ENCODE measurements at places on chromosomes 3 and 15.

DNA sequence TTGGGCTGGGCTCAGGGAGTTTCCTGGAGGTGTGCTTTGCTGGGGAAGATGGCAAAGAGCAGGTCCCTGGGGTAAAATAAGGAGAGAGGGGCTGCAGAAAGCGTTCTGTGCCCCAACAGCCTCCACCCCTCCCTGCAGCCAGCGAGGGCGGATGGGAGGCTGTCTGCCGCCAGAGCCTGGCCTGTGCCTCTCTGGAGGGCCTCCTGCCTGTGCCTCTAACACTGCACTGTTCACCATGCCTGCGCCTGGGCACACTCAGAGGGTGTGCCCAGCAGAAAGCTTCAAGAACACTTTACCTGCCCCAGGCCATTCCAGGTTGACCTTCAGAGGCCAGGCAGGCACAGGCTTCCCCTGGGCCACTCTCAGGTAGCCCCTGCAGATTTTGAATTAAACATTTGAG, 77.7 kb upstream of the KLF13 start:
- no peak for DNase-seq

DNA sequence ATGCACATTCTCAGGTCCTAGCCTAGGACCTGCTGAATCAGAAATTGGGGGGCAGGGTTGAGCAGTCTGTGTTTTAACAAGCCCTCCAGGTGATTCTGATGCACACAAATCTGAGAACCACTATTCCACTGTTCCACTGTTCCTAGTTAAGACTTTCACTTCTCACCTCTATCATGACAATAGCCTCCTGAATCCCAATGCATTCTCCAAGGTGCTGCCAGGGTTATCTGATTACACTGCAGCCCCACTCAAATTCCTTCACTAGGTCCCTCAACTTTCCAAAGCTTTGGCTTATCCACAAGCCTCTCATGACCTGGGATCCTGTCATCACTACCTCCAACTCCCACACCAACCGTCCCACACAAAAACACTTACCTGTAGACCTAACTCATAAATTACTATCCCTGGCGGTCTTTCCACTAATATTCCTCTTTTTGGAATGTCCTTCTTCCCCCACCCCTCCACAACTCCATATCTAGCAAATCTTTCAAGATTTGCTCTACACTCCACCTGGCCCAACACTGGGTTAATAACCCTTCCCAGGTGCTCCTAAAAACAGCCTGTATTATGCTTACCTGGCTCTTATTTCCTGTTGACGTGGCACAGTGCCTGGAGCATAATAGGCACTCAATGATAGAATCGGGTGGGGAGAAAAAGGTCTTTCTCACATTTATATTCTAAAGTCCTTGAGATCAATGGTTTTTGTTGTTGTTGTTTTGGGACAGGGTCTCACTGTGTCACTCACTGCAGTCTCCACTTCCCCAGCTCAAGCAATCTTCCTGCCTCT, 27.2 kb downstream of the TBL1XR1 start:
- no peak for DNase-seq

- DNase-seq, result no peak
Observed at GRCh38 chr3:142243134-142243533, 17.7 kb upstream of the GK5 start.

GRCh38 chr15:87777054-87777561, 479.4 kb downstream of the NTRK3 start:
- no peak for DNase-seq

GRCh38 chr3:143119974-143120715, 574 bp downstream of the CHST2 start:
- peak; percentile 30 for DNase-seq

DNA sequence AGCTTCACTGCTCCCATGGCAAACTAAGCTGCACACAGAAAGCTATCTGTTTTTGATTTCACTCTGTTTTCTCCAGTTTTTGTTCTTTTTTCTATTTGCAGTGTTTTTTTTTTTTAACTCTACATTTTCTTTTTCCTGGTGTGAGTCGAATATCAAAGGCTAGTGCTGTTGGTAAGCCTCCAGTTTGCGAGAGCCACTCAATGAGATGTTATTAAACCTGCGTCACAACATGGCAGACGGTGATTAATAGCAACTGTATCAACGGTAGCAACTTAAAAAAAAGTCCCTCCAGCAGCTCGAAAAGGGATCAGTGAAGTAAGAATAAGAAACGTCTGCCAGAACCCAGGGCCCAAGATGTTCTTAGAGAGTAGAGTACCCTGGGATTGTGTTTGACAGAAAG, 84.1 kb downstream of the MEIS2 start:
- DNase-seq, result peak; percentile 77

DNA sequence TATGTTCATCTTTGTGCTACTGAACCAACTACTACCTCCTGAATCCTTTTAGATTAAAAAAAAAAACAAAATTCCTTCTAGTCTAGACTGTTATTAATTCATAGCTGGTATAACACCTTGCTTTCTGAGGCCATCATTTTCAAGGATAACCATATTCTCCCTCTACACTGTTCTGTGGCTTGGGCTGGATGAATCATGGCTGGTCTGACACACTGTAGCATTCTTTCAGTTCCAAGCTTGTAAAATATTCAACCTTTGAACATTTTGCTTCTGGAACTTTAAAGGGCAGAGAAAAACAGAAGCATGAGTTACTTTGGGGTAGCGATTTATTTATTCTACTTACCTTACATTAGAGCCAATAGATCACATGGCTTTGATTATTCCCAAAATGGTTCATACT, 7.6 kb downstream of the HSPBAP1 start:
- peak; percentile 68 for DNase-seq

DNA sequence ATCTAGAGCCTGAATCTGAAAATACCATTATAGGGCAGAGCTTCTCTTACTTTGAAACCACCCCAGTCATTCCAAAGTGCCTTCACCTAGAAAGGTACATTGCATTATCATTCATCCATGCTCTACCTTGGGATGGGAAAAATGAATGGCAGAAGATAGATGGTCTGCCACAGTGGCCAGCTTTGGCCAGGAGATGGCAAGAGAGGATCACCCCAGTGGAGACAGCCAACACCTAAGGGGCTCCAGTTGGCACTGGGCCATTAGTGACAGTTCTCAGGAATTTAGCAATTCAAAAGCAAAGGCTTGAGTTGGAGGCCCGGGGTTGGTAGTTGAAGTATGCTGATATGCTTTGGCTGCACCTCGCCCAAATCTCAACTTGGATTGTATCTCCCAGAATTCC, 253.6 kb upstream of the MRPL3 start:
- no peak for DNase-seq

DNA sequence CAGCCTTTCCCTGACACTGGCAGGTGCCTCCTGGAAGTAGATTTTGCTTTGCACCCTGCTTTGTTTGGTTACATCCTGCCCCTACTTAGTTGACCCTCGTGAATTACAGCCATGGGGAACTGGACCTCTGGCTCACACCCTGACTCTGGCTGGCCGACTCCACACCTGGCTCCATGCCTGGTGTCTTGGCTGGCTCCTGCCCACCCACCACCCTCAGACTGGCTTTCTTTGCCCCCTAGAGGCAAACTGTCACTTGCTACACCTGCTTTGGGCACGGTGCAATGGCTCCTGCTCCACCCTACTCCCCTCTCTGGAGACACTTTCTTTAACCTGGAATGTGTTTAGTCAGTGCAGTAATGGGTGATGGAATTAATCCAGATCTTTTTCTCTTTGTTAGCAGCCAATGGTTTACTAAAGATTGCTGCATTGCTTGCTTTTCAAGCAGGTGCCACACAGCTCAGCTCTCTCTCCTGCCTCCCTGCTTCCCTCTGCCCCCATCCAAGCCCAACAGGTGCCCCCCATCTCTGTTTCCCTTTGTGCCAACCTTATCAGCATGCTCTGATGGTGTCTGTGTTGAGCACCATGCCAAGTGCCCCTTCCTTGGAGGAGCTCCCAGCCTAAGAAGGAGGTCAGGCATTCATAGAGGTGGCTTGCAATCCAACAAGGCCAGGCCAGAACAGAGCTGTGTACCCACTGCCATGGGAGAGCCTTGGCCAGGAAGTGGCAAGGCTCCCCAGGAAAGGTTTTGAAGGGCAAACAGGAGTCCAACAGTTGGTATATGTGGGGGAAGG, 38.4 kb downstream of the RASGRF1 start:
- no peak for DNase-seq

DNA sequence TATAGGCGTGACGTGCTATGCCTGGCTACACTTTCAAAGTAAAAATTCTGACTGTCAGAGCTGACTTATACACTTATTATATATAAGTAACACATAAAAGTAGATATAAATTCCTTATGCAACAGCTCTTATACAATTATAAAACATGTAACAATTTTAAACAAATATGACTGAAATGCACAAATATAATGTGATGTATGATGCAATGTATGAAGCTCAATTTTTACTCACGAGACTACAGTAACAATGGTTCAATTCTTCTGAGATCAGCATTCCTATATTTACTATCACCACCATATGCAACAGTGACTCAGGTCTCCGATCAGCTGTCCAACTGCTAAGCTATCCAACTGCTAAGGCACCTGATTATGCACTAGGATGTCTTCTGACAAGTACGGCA, 8.2 kb downstream of the BNIP2 start:
- no peak for DNase-seq

DNA sequence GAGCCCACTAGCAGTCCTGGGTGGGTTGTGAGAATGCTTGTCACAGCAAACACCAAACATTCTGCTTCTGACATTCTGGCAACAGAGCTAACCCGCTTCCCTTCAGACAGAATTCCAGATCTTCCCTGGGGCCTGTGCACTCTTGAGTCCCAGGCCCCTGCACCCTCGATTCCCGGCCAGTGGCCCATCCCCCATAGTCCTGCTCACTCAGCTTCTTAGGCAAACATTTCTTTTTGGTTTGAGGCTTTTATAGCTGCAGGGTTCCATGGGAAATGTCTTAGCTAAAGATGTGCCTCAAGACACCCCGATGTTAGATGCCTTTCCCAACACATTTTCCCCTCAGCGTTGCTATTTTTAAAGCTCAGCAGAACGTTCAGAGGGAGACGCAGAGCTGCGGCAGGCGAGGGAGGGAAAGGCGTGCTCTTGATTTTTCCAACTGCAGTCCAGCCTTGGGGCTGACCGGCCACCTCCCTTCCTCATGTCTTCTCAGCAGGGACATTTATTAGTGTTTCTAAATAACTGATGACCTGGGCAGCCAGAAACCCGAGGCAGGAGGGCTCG, 35.2 kb downstream of the ABTB1 start:
- no peak for DNase-seq

- no peak for DNase-seq
Observed at GRCh38 chr3:14224895-14225294, 46.3 kb downstream of the LSM3 start.
